Smooth muscle cell of trachea (primary cell): ENCODE measurements at places on chromosomes 16 and 17. TPM values are rescaled to one million over a fixed set of nuclear protein-coding genes. Genes with fewer than 3 reads are reported as not detected.

The CLDN7 gene
- 4.1 and 6.5 TPM in 2 replicates for total RNA-seq

The PRSS36 gene
- total RNA-seq: 0.17 and 0.29 TPM in 2 replicates

The EVPL gene
- under 0.01 TPM in 1 of 2 replicates, not detected in the other for total RNA-seq

The KRTAP9-4 gene
- total RNA-seq: not detected in 2 replicates

The HBQ1 gene
- not detected in 2 replicates for total RNA-seq

The VASN gene
- 122 and 273 TPM in 2 replicates for total RNA-seq

The KCNG4 gene
- not detected in 2 replicates for total RNA-seq

The RGS11 gene
- total RNA-seq: 1.9 and 10.6 TPM in 2 replicates

The ABCA9 gene
- 18.7 and 23.3 TPM in 2 replicates for total RNA-seq

The TBC1D26 gene
- total RNA-seq: under 0.01 TPM in 1 of 2 replicates, not detected in the other

The CTRB1 gene
- total RNA-seq: not detected in 2 replicates

The RAC3 gene
- total RNA-seq: 7.6 and 12.6 TPM in 2 replicates

The PMP22 gene
- total RNA-seq: 96.4 and 139 TPM in 2 replicates

The VMO1 gene
- 0.83 and 1.0 TPM in 2 replicates for total RNA-seq

The DPEP2 gene
- not detected in 2 replicates for total RNA-seq

The PLD6 gene
- 3.1 and 4.5 TPM in 2 replicates for total RNA-seq

The MYH4 gene
- total RNA-seq: not detected in 2 replicates

The C17orf78 gene
- total RNA-seq: not detected in 2 replicates

The CNGB1 gene
- total RNA-seq: not detected in 2 replicates

The CD7 gene
- total RNA-seq: 0.66 and 1.3 TPM in 2 replicates

The ZPBP2 gene
- not detected in 2 replicates for total RNA-seq

The SLC52A1 gene
- under 0.01 TPM in 1 of 2 replicates, not detected in the other for total RNA-seq

The SHISA6 gene
- total RNA-seq: under 0.01 TPM in 1 of 2 replicates, not detected in the other

The HBA2 gene
- total RNA-seq: 0.44 and 0.83 TPM in 2 replicates

The SULT1A4 gene
- 3.0 and 4.9 TPM in 2 replicates for total RNA-seq

The CSF3 gene
- 0.33 TPM in 1 of 2 replicates, not detected in the other for total RNA-seq
